ENCODE measurements at places on chromosomes 12 and 14.

GRCh38 chr14:94163796-94164195 lies 10.3 kb upstream of the PPP4R4 start:
- DNase-seq, result no peak

- no peak for DNase-seq
Measured at GRCh38 chr12:75747572-75748021, 236.2 kb upstream of the KRR1 start.

GRCh38 chr12:47930634-47931033 lies 25.8 kb upstream of the VDR start:
- no peak for DNase-seq

DNA sequence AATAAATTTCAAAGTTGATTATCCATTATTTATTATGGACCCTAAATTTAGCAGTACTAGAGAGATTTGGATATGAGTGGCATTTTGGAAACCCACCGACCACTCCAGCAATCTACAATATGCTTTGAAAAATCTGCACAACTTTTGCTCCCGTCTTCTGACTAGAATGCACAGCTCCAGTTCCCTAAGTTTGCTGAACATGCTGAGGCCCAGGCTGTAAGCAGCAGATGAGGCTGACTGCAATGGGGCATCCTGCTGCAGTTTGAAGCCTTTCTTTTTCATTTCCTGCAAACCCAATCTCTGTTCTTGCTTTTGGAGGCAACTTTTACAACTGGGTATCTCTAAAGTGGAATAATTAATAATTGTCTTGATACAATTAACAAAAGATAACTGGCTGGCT lies 405.8 kb downstream of the ATP23 start:
- no peak for DNase-seq

DNA sequence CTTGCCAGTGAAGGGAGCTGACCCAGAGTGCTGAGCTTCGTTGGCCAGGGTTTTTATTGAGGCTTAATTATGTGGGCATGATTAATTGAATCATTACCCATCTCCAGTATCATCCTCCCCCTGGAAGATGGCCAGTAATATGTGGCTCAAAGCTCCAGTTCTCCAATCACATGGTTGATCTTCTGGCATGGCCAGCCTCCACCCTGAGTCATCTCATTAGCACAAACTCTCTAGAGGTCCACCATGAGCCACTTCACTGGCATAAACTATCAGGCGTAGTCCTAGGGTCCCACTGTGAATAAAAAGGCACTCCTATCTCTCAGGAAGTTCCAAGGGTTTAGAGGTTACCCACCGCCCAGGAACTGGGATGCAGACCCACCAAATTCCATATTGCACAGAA lies 135.0 kb downstream of the ANO6 start:
- no peak for DNase-seq

DNA sequence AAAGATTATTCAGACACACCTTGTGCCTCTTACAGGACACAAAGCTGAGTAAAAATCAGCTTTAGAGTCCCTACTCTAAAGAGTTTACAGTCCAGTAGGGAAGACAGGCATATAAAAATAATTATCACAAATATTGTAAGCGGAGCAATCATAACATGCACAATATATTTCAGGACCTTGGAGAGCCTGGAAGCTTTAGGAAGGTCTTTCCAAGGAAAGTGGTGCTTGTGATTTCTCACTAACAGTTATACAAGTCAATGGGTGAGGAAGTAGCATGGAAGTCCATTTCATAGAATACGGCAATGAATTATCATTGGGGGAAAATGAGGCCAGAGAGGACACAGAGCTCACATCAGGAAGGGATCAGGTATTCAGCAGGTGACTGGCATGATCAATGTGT lies 268.3 kb downstream of the C12orf50 start:
- no peak for DNase-seq

GRCh38 chr14:35471803-35472202 lies 62.2 kb upstream of the INSM2 start:
- no peak for DNase-seq

DNA sequence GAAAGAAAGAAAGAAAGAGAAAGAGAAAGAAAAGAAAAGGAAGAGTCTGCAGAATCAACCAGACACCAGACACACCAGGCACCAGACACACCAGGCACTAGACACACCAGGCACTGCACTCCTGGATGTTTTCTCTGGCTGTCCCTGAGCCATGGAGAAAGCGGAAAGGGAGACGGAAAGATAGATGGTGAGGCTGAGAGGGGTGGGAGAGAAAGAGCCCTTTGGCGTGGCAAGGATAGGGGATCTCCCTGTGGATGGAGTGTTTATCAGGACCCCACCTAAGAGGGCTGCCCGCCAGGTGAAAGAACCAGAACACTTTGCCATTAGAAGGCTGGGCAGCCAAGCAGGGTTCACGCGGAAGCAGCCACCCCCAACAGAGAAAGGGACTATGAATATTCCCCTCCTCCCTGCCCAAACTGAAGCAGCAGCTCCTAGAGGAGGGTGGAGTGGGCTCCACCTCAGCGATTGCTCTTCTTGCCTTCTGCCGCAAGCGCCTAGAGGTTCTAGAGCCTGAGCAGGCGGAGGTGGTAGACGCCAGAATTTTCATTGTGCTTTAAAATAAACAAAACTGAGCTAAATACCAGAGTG lies 13.4 kb downstream of the ST8SIA1 start:
- DNase-seq, result no peak

DNA sequence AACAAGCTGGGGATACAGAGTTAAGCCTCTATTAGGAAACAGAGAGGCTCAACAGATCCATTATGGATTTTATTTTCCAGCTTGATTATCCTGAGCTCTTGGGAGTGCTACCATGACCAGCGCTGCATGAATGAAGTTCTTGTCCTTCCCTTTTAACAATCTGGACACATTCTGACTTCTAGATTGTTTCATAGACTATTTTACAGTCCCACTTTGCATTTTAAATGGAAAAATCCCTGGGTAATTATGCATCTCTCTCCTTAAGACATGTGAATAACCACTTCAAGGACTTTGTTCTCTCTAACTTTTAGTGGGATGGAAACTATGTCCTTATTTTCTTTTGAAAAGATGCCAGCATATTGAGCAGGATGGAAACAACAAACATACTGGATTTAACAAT lies 2.0 kb downstream of the CCDC198 start:
- no peak for DNase-seq

DNA sequence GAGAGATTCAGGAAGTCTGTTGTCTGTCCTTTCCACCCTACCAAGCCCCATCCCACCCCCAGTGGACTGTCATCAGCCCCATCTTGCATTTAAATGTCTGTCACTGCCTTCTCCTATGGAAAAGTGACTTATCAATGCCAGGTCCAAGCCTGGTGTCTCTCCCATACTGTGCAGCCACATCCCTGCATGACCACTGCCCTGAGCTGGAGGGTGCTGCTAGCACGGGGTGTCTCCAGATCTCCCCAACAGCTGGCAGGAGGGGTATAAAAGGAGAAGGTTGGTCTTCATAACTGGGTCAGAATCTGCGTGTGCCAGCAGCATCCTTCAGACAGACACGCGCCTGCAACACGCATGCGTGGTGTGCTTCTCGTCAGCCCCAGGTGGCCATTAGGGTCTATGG lies 154.4 kb upstream of the HIF1A start:
- no peak for DNase-seq

DNA sequence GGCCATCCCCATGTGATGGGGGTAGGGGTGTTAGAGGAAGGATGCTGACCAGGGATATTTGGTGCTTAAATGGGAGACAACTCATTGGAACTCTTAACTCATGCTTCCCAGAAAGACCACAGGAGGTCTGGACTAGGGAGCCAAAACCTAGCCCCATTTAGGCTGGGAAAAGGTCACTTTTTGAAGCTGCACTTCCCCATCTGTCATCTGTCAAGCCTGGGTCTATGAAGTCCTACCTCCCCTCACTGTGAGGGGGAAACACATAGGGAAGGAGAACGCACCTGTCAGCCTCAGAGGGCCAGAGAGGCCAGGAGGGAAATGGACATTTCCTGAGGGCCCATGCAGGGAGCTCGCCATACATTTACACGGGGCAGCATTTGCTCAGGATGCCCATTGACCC lies 321.0 kb downstream of the BCL11B start:
- DNase-seq, result no peak

DNA sequence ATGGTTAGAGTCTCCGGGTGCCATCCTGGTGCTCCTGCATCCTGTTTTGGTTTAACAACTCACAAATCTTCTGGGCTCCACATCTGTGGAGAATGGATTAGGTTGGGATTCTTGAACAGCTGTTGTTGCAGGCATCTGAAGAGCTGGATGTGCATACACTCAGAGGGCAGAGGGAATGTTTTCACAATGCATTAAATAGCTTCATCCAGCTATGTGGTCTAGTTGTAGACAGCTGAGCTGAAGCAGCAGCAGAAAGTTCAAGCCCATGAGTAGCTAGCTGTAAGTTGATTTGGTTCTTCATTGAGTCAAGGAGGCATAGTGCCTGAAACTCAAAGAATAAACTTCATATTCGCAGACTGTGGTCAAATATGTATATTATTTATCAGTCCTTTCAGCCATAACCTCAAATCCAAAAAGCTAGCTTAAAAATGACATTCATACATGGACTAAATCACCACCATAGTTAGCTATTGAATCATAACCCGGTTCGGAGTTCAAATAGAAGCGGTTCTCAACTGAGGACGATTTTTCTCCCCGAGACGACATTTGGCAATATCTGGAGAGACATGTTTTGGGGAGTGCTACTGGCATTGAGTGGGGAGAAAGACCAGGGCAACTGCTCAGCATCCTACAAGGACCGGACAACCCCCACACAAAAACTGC lies 858 bp upstream of the ANKRD13A start:
- DNase-seq, result no peak

- no peak for DNase-seq
Measured at GRCh38 chr14:92259613-92260357, 63.2 kb upstream of the SLC24A4 start.

Data from activated T-helper 1 cell treated with anti-CD3 and anti-CD28 coated beads, Interleukin-2, amount 50 U/mL, for 16 hours (primary cell).